ENCODE measurements at places on chromosomes 5 and 9.

- no peak for DNase-seq
Observed at GRCh38 chr5:4665911-4666310, 474.2 kb upstream of the ADAMTS16 start.

DNA sequence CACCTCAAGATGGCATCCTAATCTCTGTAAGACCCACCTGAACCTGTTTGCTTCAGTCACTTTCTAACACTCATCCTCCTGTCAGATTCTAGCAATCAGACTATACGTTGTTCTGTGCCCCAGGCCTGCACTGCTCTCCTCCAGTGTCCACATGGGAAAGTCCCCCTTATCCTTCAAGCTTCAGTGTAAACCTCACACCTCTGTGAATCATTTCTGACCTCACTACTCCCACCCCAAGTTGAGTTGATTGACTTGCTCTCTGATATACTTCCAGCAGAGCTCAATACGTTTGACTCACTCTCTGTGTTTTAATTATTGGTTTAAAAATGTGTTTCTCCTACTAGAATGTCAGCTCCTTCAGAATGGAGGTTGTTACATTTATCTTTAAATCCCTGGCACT, 240.2 kb downstream of the FBXL17 start:
- DNase-seq: no peak

- no peak for DNase-seq
Observed at GRCh38 chr5:178327446-178327845, 94.8 kb upstream of the PHYKPL start.

- DNase-seq: no peak
Observed at GRCh38 chr5:136113606-136114005, 19.0 kb upstream of the SMAD5 start.

DNA sequence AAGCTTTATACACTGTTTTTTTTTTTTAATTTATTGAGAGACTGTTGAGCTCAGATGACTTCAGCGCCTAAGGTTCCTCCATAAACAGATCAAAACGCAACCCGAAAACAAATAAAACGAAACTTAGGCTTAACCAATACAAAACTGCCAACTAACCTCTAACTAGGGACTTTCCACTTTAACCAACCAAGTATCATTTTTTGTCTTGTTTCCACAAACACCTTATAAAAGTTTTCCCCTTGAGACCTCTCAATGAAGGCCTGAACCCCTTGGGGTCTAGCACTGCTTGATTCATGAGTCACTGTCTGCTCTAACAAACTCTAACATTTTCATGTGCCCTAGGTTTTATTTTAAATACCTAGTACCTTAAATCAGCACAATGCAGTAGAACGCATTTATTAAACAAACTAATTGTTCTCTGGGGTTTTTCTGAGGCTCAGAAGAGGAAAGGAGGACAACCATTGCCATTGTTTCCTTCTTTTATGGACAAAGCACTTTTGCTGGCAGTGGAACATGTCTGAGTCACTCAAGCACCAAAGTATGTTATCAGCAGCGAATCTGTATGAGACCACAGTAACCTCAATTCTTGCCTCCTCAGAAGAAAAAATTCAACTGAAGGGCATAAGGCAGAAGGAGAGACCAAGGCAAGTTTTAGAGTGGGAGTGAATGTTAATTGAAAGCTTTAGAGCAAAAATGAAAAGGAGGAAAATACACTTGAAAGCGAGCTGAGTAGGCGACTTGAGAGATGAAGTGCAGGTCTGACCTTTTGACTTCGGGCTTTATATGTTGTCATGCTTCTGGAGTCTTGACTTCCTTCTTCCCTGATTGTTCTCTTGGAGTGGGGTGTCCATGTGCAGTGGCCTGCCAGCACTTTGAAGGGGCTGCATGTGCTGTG, 97.7 kb upstream of the HCN1 start:
- DNase-seq: no peak

DNA sequence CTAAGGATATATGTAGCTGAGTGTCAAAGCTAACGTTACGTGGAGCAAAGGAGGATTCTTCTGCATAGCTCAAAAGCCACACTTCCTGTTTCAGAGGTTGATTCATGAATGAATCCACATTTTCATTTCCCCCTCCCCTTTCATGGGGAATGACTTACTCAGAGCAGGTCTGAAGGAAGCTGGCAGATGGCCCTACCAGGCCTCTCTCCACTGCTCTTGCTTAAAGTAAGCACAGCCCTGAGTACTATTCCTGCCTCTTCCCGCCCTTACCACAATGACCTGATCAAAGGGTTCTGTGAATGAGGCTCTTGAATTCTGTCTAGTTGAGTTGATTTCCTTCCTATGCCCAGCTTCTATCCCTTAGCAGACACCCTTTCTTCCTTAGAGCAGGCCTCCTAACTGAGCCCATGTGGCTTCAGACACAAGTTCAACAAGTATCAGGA, 6.3 kb downstream of the IGIP start:
- peak; percentile 85 for DNase-seq

DNA sequence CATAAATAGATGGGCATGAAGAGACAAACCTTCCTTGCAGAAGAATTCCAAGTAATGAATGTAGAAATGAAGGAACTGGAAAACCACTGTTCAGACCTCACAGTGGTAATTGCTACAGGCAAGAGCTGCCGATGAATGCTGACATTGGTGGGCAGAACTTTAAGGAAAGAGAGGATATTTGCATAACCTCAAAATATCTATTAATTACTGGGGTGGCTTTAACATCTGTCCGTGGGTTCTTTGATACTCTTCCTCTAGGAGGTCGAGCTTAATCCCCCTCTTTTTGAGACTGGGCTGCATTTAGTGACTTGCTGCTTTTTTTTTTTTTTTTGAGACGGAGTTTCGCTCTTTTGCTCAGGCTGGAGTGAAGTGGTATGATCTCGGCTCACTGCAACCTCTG, 34.7 kb downstream of the LAMC3 start:
- DNase-seq: no peak

- DNase-seq: no peak
Observed at GRCh38 chr5:135154197-135154596, 120.2 kb upstream of the PITX1 start.

- no peak for DNase-seq
Observed at GRCh38 chr9:134570151-134570621, 71.4 kb upstream of the COL5A1 start.

DNA sequence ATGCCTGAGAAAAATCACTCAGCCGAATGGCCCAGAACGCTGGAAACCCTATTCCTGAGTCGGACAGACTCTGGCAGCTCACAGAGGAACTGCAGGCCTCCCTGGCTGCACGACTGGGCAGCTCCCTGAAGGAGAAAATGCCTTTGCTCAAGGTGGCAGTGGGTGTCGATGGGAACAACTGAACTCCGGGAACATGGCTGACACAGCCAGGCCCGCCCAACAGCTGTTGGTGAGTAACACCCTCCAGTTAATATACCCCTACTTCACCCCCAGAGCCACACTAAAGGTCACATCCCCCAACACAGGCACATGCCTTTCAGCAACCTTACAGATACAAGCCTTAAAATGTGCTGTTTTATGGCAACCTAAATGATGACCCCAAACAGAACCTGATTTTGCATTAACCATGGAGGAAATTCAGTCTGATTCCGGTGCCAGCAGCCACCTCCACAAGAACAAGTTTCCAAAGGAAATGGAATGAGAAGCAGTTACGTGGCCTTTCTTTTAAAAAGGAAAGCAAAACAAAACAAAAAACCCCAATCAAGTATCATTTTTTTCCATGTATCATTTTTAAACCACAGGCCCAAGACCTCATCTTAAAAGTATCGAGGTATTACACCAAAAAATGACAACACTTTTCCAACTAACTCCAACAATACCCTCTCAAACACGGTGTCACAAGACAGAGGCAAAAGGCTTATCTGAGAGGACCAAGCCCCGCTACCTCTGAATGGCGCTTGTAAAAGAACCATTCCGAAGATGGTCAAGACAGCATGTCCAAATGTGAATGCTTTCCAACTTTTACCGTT, 3.1 kb downstream of the KLF9 start:
- DNase-seq: peak; percentile 25

GRCh38 chr5:82931110-82931509, 146.1 kb downstream of the TMEM167A start:
- peak; percentile 3 for DNase-seq

DNA sequence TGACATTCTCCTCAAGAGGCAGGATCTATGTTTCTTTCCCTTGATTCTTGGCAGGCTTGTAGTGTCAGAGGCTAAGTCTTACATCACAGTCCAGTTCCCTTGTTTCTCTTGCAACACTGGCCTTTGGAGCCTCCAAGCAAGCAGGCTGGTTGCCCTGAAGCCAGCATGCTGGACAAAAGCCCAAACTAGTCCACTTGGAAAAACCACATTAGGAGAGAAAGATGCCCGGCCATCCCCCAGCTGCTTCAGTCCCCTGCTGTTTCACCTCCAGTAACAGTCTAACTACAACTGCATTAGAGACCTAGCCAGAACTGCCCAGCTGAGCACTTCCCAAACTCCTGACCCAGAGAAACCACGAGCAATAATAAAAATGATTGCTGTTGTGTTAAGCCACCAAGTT, 87.6 kb downstream of the ADAMTS6 start:
- peak; percentile 20 for DNase-seq

GRCh38 chr5:89535411-89535810, 652.4 kb upstream of the MEF2C start:
- DNase-seq: no peak

DNA sequence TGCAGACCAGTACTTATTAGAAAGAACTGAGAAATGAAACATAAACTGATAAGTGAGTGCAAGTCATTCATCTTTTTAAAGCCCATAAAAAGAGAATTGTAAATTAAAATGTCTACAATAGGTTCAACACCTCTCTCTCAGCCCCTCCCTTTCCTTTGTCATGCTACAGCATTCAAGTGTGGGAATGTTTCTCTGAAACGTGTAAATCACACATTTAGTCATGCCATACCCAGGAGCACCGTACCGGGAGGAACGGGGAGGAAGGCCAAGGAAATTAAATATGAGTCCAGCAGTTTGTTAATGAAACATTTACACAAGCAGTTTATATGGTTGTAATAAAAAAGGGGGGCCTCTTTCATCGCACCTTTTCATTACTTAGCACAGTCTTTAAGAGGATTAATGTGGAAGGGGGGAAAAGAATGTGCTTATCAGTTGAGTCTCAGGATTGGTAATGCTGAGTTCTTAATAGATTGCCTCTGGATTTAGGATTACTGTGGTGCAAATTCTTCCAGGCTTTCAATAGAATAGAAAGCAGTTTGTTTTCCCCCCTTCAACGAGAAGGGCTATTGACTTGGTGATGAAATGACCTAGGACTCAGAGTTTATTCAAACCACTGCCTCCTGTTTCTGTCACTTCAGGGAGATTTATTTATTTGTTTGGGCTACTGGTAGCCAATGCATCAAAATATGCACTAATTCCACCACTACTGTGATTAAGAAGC, 176.0 kb upstream of the ZNF608 start:
- no peak for DNase-seq

- DNase-seq: peak; percentile 32
Observed at GRCh38 chr9:69433392-69433791, 108.4 kb downstream of the ENTREP1 start.

DNA sequence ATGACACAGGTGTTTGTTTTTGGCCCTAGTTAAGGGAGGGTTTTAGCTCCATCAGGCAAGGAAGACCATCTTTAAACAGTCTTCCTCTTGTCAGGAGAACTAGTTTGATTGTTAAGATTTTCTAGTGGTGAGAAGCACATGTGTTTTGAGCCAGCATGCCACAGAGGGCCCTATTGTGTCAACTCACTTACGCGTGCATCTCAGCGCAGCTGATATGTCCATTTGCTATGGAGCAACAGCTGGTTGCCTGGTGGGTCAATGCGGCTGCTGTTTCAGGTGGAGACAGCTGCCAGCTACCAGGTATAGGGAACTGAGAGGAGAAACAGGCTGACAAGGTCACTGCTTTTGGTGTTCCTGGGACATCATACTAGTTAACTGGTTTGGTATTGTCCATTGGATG, 100.5 kb upstream of the PRRC1 start:
- DNase-seq: no peak

DNA sequence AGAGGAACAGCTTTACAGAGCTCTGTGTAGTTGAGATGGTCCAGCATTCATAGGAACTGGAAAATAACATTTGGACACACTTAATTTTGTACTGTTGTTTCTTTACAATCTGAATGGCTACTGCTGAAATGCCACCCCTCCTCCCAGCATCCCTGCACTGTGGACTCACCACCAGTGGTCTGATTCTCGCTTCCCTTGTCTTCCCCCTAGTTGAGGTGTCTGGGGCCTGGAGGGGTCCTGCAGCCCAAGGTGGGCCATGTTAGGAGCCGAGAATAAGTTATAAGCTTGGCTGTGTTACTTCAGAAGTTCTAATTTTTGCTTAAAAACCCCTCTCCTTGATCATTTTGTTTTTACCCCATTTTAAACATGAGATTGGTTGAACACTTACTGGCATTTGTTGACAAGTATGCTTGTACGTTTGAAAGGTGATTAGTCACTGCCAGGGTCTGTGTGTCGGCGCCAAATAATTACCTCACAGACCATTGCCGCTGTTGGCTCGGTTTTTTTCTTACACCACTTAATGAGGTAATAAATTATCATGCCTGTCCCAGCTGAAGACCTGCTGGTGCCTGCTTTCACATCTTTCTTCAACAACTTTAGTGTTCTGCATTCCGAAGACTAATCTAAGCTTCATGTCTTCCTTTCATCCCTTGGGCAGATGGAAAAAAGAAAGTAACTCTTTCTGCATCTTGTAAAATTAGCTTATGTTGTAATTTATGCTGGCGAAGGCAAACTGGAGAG, 65.8 kb downstream of the MCCC2 start:
- no peak for DNase-seq

GRCh38 chr5:37696190-37697021, 143.4 kb downstream of the GDNF start:
- peak; percentile 91 for DNase-seq

- no peak for DNase-seq
Observed at GRCh38 chr5:69032009-69032408, 61.8 kb upstream of the SLC30A5 start.

- DNase-seq: no peak
Observed at GRCh38 chr5:663436-664342, 29.5 kb downstream of the TPPP start.

- DNase-seq: no peak
Observed at GRCh38 chr9:19934301-19934871, 145.5 kb upstream of the SLC24A2 start.

DNA sequence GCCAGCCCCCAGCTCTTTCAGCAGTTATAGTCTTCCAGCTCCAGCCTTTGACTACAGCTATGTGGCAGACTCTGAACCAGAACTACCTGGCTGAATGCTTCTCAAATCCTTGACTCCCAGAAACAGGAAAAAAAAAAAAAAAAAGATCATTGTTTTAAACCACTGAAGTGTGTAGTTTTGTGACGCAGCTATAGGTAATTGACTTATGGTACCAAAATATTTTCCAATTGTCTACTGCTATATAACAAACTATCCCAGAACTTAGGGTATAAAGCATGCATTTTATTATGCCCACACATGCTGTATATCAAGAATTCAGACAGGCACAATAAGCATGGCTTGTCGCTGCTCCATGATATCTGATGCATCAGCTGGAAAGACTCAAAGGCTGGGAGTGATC, 127.1 kb upstream of the POC5 start:
- DNase-seq: no peak

DNA sequence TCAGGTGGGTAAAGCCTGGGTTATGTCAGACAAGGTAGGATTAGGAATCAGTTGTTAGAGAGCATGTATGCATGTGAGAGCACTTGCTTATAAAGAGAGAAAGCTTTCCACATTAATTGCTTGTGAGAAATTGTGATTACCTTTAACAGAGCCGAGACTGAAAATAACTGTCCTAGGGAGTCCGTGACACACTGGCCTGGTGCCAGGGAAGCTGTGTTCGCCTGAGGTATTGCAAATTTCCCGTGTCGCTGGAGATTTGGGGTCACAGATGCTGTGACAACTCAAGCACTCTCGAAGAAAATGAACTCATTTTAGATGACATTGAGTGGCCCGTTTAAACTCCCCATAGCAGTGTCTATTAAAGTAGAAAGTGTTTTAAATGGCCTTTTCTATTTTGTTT, 9.6 kb downstream of the SLC1A1 start:
- no peak for DNase-seq

- DNase-seq: no peak
Observed at GRCh38 chr5:56306433-56307150, 73.5 kb upstream of the ANKRD55 start.
